ENCODE measurements at places on chromosomes 2 and 18.

DNA sequence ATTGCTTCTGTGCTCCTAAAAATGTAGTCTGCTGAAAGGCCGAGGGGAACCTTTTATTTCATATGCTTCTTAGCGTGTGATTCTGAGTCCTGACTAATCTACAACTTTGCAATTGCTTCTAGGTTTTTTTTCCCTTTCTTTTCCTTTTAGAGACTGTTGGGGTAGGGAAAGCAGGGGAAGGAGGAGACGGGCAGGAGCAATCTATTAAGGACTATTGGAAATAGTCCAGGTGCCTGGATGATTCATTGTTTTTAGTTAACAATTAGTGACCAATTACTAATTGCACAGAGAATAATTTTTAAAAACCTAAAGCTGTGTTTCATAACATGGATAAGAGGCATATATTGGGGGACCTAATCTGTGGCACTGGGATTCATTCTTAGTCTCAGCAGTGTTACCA lies 49.4 kb upstream of the STON1 start:
- DNase-seq = no peak

GRCh38 chr2:64214281-64215115 lies 70.3 kb upstream of the PELI1 start:
- no peak for DNase-seq

DNA sequence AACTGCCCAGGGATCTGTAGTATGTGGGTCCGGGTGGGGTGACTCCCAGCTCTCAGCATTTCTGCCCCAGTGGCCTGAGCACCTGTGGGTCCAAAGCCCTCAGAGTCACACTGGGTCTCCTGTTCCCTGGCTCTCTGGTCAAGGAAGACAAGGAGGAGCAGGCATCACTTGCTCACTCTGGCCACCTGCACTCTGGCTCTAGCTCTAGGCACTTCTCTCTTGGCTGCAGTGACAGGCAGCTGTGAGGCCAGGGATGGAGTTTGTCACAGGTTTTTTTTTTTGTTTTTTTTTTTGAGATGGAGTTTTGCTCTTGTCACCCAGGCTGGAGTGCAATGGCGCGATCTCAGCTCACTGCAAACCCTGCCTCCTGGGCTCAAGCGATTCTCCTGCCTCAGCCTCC lies 84.6 kb downstream of the HS1BP3 start:
- no peak for DNase-seq

DNA sequence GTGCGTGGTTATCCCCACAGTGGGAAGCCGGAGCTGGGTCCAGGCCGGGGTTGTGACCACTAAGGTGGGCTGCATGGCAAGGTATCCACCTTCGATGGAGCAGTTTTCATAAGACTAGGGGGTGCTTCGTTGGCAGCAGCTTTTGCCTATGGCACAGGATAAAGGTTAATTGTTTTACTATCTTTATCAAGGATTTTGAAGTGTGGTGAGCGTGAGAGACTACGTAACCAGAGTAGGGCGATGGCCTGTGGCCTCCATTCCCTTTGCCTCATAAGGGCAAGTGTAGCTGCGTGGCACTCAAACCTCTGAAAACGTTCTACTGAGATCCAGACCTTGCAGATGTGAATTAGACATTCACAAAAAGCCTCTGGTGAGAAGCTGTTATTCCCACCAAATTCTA lies 206.6 kb downstream of the ACKR3 start:
- DNase-seq = no peak

GRCh38 chr2:85976106-85976920 lies 87.5 kb upstream of the ST3GAL5 start:
- DNase-seq = no peak

DNA sequence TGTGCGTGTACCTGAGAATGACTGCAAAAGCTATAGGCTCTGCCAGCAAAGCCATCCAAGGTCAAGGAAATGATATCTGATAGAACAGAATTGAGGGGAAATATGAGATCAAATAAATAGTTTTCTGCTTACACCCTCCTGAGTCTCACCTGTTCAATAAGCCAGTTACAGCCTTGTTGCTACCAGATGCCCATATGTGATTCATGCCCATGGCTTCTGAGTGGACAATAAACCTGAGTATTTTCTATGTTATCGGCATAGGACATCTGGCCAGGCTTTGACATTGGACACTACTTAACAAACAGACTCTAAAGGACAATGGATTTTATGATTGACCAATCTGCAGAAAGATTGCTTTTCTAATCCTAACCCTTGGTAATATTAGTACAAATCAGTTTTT lies 297.9 kb downstream of the LRATD1 start:
- DNase-seq = no peak
